ENCODE measurements at places on chromosomes 5 and 9.
A peak's percentile ranks its signal among the peaks of the same experiment; 100 is the strongest.

- DNase-seq, result no peak
Measured at GRCh38 chr5:27130587-27130986, 92.2 kb upstream of the CDH9 start.

GRCh38 chr5:167912941-167913665, 378.3 kb upstream of the WWC1 start:
- no peak for DNase-seq

DNA sequence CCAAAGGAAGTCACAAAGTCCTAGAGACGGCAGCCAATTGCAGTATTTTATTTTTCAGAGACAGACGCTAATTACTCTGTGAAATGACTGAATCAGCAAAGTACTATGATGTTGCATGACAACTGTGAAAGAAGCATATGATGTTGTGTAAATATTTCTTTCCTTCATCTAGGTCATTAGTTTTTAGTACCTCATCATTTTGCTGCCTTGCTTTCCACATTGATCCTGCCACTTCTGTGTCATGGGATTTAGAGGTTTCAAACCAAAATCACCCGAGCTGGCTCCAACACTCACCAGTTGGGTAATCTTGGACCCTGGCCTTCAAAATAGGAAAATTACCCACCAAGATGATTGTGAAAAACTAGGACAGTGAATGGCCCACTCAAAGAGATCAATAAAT, 585.2 kb downstream of the ACTL7B start:
- no peak for DNase-seq

DNA sequence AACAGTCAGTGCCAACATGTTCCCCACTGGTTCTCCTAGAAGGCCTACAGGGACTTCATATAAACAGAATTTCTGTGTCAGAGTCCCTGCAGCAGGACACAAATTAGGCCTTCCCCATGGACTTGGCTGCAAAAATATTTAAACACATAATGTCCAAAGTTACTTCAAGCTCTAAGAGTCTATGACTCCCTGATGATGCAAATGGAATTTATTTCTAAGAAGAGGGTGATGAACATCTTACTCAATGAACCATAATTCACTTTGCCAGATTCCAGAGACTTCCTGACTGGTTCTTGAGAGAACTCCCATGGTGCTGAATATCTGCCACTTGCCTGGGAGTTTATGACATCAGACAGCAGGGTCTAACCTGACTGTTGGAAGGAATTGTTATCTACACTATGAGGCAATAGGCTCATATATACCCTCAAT, 32.7 kb upstream of the ADRA1B start:
- DNase-seq, result no peak

GRCh38 chr9:5122516-5122915, 62.9 kb downstream of the INSL6 start:
- no peak for DNase-seq

- DNase-seq, result no peak
Measured at GRCh38 chr5:111655169-111655924, 101.6 kb downstream of the NREP start.

DNA sequence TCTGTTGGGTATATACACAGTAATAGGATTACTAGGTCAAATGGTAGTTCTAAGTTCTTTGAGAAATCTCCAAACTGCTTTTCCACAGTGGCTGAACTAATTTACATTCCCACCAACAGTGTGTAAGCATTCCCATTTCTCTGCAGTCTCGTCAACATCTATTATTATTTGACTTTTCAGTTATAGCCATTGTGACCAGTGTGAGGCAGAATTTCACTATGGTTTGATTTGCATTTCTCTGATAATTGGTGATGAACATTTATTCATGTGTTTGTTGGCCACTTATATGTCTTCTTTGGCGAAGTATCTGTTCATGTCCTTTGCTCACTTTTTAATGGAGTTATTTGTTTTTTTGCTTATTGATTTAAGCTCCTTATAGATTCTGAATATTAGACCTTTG, 596.2 kb upstream of the DAB2 start:
- no peak for DNase-seq

DNA sequence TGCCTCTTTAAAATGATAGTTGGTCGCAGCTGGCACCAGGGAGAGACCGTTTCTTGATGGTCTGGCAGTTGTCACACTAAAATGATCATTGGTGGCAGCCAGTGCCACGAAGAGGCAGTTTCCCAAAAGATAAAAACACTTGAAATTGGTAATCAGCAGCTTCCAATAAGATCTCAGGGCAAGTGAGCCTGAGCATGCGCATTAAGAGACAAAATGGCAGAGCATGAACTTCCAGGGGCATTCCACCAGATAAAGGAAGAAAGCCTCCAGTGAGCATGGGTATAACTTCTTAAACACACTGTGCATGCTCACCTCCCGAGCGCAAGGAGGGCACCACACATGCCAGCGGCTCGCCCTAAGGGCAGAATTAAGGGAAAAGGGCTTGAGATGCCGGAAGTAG, 1594.2 kb upstream of the CDH9 start:
- DNase-seq, result no peak

- DNase-seq, result no peak
Measured at GRCh38 chr5:16050414-16050813, 129.2 kb downstream of the MARCHF11 start.

- DNase-seq, result no peak
Measured at GRCh38 chr9:14096258-14096922, 217.6 kb downstream of the NFIB start.

DNA sequence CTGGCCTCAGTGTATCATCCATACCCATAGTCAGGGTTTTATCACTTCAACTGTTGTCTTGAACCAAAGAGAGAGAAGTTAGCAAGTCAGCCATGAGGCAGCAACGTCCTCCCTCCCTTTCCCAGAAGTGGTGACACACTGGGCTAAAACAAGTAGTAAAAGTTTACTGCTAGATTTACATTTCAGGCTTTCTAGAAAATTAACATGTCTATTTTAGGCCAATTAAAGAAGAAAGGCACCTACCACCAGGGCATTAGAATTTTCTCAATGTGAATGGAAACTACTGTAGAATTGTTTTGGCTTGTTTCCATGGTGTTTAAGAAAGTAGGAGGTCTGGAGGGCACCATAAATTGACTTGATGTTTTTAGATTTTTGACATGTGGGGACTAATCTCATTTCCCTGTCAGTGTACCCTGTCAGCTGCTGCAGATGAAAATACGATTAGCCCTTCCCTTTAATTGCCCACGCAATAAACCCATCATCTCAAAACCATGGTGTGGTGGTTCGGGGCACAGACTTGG, 121.8 kb upstream of the ELL2 start:
- no peak for DNase-seq

DNA sequence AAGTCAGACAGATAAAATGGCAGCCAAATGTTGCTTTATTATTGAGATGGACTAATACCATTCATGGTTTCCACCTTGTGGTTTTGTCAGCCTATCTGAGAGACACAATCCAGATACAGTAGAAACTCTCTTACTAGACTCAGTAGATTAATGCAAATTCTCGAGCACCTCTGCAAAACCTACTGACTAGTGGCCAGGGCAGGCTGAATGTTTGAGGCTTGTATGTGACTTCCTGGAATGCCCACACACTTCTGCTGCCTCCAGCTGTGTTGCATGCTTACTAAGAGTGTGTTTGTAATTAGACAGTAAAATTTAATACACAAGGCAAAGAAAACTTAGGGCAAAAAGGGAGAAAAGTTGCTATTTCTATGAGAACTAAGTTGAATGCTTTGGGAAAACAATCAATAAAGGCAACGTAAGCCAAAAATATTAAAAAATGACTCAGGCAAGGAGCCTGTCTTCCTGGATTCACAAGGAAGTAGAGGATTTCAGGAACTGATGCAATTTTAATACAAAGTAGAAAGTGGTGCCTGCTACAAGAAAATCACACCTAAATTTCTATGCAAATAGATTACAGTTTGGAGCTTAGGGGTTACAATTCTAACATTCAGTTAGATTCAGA, 30.2 kb upstream of the CCNG1 start:
- no peak for DNase-seq

GRCh38 chr9:36827593-36827992, 206.5 kb downstream of the PAX5 start:
- DNase-seq, result no peak

- DNase-seq, result no peak
Measured at GRCh38 chr5:142981886-142982820, 212.0 kb downstream of the ARHGAP26 start.

GRCh38 chr5:14870337-14871213, 1.0 kb downstream of the ANKH start:
- DNase-seq, result peak; percentile 33

DNA sequence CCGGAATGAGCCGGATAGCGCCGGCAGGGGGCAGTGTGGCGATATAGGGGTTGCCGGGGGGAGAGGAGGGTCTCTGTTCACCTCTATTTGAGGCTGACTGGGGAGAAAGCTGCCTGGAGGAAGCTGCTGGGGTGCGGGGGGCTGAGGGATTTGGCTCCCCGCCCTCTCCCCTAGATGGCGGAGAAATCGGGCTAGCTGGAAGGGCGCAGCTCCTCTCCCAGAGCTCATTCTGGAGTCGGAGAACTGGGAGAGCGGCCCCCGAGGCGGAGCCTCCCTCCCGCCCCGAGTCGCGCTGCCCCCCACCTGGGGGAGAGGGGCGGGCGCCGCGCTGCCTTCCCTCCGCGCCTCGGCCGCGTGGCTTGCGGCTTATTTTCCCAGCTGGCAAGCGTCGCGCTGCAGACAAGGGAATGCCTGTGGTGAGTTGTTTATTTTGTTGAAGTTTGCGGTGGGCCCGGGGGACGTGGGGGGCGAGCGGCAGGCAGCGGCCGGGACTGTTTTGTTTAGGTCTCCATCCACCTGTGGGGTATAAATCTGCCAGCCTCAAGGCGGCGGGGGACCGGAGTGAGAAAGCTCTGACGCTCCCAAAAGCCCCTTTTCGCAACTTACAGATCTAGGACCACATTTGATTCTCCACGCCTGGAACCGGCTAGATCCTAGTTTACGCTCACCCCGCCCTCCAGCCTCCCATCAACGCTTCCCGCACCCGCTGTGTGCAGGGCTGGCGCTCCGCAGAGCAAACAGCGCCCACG, 4.1 kb upstream of the RGMB start:
- peak; percentile 46 for DNase-seq

GRCh38 chr5:172936401-172936800, 22.8 kb upstream of the RPL26L1 start:
- no peak for DNase-seq

- DNase-seq, result peak; percentile 34
Measured at GRCh38 chr5:124902097-124902821, 155.8 kb upstream of the ZNF608 start.

DNA sequence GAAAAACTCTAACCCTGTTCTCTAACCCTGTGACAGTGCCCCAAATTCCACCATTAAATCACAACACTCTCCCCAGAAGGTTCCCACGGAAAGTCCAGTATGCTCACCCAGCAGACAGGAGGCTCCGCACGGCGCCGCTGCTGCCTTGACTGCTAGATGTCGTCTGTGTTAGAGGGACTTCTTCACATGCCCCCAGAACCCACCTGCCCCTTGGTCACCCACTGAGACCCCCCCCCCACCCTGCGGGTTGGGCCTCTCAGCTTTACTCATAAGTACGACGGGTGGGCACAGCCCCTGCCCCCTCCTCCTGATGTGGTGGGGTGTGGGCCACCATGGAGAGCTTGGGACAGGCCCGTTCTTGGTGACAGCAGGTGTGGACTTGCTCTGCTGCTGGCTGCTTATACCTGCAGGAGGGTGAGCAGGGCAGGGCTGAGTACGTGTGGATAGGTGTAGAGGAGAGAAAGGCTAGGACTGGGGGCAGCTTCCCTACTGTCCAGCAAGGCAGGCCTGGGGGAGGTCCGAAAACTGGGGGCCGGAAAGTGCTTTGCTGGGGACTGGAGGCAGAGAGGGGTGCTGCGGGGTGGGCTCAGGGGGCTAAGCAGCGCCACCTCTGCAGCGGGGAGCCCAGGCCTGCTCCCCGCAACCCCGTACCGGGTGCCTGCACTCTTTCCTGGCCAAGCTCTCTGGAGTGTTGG, 57.5 kb upstream of the OLFM1 start:
- no peak for DNase-seq

DNA sequence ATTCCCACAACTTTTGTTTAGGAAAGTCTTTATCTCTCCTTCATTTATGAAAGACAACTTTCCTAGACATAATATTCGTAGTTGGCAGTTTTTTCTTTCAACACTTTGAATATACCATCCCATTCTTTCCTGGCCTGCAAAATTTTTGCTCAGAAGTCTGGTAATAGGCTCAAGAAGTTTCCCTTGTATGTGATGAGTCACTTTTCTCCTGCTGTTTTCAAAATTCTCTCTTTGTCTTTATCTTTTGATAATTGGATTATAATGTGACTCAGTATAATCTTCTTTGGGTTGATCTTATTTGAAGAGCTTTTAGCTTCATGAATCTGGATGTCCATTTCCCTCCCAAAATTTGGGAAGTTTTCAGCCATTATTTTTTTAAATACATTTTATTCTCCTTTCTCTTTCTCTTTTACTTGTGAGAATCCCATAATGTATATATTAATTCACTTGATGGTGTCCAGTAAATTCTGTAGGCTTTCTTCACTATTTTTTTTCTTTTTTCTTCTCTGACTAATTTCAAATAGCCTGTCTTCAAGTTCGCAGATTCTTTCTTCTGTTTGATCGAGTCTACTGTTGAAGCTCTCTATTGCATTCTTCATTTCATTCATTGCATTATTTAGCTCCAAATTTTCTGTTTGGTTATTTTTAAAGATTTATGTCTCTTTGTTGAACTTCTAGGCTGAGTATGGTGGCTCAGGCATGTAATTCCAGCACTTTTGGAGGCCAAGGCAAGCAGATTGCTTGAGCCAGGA, 37.3 kb upstream of the CKS2 start:
- no peak for DNase-seq

GRCh38 chr5:71887680-71888079, 168.6 kb downstream of the CARTPT start:
- DNase-seq, result peak; percentile 21

- DNase-seq, result no peak
Measured at GRCh38 chr9:126474206-126474765, 139.4 kb upstream of the LMX1B start.

DNA sequence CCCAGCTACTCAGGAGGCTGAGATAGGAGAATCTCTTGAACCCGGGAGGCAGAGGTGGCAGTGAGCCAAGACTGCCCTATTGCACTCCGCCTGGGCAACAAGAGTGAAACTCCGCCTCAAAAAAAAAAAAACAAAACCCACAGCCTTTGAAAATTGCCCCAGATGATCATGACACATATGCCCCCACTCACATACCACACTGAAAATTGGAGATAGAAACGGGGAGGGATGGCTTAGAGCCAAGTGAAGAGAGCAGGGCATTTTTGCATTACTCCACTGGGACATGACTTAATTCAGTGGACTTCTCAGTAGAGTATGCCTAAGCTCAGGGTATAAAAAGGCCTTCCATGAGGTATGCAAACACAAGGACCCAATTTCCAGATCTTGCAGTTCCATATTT, 309.3 kb downstream of the BNC2 start:
- DNase-seq, result no peak

GRCh38 chr5:142692321-142692894, 6.5 kb upstream of the FGF1 start:
- DNase-seq, result no peak

DNA sequence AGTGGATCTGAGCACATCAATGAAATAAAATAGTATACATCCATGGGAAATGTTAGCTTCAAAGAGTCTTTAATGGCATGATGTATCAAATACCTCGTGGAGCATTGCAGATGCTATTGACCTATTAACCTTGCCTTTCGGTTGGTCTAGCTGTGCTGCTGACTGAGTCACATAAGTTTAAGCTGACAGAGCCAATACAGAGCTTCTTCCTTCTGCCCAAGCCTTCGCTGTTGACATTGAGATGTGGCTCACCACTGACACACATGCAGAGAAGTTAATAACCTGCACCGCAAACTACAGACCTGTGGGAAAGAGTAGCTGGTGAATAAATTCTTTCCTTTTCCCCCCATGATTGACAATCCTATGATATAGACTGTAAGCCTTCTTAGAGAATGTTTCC, 78.2 kb downstream of the LURAP1L start:
- no peak for DNase-seq

GRCh38 chr9:75039009-75039408, 10.9 kb upstream of the CARNMT1 start:
- DNase-seq, result no peak
